Stimulated activated CD4-positive, alpha-beta T cell treated with anti-CD3 and anti-CD28 coated beads, Interleukin-4, amount 100 ng/mL, for 4 hours (primary cell): ENCODE measurements at places on chromosomes 6 and 20.
A peak's percentile ranks its signal among the peaks of the same experiment; 100 is the strongest.

GRCh38 chr6:25050356-25050755, 114.6 kb upstream of the RIPOR2 start:
- peak; percentile 42 for DNase-seq

DNA sequence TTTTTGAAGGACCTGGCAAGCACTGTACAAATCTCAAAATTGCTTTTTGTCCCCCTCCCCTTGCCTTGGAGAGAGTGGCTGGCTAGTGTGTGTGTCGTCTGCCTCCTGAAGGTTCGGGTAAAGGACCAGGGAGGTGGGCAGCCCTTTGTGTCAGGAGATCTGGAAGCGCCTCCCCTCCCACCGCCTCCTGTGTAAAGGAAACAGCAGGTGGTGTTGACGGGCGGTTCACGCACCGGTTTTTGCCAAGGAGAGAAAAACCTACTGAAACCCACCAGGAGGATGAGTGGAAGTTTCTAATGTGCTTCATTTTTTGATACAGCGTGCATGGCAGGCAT, 1.2 kb downstream of the ENTPD6 start:
- no peak for DNase-seq

DNA sequence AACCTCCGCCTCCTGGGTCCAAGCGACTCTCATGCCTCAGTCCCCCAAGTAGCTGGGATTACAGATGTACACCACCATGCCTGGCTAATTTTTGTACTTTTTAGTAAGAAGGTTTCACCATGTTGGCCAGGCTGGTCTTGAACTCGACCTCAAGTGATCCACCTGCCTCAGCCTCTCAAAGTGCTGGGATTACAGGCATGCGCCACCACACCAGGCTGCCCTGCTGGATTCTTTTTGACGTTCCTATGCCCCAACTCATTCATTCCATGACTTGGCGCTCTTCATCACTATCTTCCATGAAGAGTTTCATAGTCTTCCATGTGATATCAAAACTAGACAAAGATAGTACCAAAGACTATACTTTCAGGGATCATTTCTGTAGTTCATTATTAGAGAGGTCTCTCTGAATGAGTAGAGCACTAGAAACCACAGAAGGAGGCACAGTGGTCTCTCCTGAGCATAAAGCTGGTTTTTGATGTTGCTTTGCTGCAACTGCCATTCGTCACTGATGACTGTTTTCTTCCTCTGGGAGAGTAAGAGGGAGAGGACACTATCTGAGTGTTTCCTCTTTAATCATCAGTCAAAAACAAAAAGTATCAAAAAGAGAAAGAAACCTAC, 23.5 kb downstream of the DNAAF9 start:
- DNase-seq = no peak

GRCh38 chr6:163782436-163783003, 368.0 kb downstream of the QKI start:
- no peak for DNase-seq

- no peak for DNase-seq
These were observed 10.9 kb upstream of the CNKSR3 start for GRCh38 chr6:154521412-154521811.

- DNase-seq = no peak
These were observed 42.5 kb upstream of the IPCEF1 start for GRCh38 chr6:154399097-154399496.

DNA sequence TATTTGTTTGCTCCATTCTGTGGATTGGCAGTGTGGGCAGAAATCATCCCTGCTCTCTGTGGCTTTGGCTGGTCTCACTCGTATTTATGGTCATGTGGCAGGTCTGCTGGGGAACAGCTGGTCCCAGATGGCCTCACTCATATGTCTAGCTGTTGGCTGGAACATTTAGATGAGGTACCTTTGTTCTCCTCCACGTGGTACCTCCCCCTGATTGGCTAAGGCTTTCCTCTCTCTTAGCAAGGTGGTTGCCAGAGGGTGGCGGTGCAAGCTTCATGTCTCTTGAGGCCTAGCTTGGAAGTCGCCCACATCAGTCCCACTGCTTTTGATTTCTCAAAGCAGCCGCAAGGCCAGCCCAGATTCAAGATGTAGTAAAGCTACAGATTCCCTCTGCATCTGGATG, 348.5 kb upstream of the BTBD3 start:
- no peak for DNase-seq

- no peak for DNase-seq
These were observed 17.5 kb upstream of the ZSCAN9 start for GRCh38 chr6:28207510-28208110.

- DNase-seq = no peak
These were observed 87.2 kb downstream of the PRND start for GRCh38 chr20:4808872-4809271.

GRCh38 chr6:74642101-74642500, 563.8 kb downstream of the COL12A1 start:
- no peak for DNase-seq

DNA sequence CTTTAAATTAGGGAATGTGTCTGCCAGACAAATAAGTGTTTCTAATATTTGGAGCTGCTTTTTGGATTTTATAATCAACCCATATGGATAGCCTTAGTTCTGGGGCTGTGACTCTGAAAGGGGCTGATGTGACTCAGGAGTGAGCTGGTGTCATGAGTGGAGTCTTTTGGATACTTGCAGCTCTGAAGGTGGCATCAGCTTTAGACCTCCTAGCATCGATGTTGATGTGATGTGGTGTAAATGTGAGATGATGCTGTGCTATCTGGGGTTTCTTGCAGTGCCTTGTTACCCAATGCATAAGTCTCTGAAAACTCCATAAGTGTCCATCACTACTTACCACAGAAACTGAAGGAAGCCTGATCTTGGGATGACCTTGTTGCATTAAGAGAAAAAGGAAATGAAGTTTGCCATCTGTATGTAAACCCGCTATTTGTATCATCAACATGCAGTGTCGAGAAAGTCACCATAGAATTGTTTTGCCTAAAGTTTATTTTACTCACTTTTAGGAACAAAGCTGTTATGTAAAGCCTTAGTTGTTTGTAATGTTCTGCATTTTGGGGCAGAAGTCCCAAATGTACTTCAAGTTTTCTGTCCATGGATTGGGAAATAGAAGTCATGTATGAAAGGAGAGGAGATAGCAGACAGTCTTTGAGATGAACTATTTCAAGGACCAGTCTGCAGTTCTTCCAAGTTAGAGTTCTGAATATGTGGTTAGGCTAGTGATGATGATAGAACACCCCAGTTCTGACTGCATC, 8.0 kb downstream of the FOXO3 start:
- DNase-seq = no peak

- no peak for DNase-seq
These were observed 585.1 kb downstream of the QKI start for GRCh38 chr6:163999475-164000125.

DNA sequence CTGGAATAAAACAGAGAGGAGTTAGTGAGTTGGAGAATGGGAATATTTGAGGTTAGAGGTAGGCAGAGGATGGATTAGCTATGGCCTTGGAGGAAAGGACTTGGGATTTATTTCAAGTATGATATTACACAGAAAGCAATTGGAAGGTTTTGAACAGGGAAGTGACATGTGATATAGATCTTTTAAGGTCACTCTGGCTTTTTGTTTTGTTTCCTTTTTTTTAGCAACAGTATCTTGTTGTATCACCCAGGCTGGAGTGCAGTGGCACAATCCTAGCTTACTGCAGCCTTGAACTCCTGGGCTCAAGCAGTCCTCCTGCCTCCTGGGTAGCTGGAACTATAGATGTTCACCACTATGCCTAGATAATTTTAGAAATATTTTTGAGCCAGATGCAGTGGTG, 190.3 kb downstream of the UTRN start:
- DNase-seq = no peak

DNA sequence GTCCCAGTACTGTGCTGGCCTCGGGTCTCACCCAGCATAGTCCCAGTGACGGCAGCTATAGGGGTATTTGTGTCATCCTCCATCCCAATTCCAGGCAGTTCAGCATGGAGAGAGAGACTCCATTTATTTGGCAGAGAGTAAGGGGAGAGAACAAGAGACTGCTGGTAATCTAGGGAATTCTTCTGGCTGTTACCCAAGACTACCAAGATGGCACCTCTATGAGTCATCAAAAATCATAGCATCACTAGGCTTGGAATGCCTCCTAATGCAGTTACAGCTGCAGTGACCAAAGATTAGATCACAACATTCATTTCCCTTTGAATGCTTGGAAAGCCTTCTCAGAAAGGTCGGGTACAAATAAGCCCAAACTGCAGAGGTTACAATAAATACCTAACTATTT, 660.4 kb upstream of the FLRT3 start:
- DNase-seq = no peak

DNA sequence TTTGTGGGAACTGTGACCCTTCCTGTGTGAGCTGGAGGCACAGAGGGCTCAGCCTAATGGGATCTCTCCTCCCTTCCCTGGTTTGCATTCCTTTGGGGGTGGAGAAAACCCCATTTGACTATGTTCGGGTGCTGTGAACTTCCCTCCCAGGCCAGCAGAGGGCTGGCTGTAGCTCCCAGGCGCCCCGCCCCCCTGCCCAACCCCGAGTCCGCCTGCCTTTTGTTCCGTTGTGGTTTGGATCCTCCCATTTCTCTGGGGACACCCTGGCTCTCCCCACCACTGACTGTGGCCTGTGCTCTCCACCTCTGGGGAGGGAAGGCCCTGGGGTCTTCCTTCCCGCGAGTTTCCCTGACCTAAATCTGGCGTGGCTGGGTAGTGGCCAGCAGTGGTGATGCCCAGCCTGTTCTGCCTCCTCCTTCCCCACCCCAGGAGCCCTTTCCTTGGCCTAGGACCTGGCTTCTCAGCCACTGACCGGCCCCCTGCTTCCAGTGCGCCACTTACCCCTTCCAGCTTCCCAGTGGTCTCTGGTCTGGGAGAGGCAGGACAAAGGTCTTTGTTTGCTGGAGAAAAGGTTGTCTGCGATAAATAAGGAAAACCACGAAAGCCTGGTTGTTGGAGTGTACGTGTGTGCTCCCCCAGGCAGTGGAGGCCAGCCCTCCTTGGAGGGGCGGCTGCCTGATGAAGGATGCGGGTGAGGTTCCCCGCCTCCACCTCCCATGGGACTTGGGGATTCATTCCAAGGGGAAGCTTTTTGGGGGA, 4.9 kb downstream of the VEGFA start:
- DNase-seq = peak; percentile 45

DNA sequence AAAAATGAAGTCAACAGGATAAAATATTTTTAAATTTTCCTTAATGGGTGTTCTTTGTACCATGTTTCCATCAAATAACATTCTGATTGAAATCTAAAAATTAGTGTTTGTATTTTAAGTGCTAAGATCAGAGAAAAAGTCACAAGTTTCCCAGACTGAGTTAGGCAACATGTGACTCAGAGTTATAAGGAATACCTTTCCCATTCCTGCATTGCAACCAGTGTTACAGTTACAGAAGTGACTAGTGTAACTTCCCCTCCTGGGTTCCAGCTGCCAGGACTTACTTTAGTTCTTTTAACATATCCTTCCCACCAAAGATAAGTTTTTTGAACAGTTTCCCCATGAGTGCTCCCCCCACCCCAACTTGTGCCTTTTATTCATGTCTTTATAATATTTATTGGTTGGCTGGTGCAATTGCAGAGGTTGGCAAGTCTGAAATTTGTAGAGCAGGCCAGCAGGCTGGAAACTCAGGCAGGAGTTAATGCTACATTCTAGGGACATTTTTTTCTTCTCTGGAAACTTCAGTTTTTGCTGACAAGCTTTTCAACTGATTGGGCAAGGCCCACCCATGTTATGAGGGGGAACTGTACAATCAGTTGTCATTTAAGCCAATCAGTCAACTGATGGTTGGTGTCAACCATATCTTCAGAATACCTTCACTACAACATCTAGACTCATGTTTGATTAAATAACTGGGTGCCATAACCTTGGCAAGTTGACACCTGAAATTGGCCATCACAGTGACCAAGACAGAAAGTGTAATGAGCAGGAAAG, 22.9 kb upstream of the ESR1 start:
- no peak for DNase-seq

GRCh38 chr20:4605166-4605565, 116.5 kb upstream of the PRND start:
- DNase-seq = no peak

DNA sequence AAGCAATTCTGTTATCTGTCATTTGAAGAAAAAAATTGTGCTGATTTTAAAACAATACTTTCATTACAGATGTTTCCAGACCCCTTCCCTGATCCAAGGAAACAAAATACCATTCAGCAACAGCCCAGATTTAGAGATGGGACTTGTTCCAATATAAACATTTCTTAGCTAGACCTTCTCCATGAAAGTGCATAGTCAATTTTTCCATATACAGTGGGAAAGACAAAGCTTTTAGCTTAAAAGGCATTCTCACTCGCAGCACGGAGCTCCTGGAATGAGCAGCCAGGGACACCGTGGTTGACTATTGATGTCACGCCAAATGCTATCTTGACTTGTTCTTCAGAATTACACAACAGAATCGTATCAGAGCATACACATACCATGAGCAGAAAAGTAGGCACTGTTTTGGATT, 21.5 kb downstream of the LAMA4 start:
- no peak for DNase-seq

- no peak for DNase-seq
These were observed 407.7 kb upstream of the HTR1E start for GRCh38 chr6:86529635-86530034.

GRCh38 chr6:80517525-80517924, 411.1 kb downstream of the BCKDHB start:
- DNase-seq = no peak

DNA sequence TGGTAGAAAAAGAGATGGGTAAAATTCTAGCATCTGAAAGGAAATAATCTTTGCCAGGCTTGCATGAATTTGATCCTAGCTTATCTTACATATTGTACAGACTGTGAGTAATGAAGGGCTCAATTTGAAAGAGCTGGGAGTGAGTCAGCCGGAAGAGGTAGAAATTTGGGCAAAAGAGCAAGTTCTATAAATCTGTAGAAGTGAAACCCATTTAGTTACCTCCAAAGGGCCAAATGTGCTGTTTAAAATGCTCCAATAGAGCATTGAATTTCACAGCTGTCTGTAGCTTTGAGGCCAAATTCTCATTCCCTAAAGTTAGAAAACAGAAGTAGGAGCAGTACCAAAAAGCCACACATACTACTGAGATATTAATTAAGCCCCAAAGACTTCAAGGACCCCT, 466.1 kb downstream of the BTBD3 start:
- no peak for DNase-seq

DNA sequence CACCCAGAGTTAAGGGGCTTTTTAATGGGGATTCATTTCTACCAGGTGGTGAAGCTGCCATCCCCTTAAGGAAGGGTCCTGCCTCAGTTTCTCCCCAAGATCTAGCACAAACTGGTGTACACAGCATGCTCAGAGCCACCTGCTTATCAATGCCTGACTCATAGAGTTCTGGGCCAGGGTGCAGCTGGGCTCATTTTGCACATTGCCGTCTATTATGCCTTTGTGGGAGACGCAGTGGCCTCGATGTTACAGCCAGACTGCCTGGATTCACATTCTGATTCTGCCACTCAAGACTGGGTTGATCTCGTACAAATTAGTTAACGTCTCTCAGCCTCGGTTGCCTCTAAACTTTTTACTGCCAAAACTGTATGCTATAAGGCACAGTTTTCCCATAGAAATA, 365.7 kb downstream of the ZFAND3 start:
- no peak for DNase-seq

DNA sequence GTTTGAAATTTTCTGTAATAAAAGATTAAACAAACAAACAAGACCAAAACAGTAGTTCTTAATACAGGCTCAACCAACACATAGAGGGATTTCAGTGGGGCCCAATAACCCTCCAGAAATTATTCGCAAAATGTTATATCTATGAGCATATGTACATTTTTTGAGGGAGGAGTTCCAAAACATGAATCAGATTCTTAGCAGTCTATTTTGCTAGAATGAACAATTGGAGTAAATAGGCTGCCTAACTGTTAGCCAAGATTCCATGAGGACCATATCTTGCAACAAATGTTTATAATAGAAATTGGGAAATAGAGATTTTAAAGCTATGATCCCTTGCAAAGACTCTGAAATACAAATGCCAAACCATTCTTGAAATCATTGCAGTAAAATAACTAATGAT, 186.3 kb downstream of the AKAP7 start:
- DNase-seq = no peak
